ENCODE measurements at places on chromosomes 2 and 18. TPM values are rescaled to one million over a fixed set of nuclear protein-coding genes. Genes with fewer than 3 reads are reported as not detected.

DNA sequence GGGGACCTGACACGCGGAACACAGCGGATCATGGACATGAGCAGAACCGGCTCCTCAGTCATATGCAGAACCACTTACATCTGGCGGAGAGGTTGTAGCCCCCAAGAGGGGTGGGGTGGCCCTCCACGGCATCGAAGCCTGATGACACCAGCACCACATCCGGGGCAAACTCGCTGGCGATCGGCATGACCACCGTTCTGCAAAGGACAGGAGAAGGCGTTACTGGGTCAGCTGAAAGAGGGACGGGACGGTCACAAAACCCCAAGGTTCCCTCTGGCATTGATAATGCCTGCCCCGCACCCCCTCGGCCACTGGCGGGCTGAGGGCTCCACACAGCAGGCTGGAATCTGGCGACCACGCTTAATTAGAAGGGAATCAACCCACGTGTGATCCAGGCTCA, 220.5 kb downstream of the TWIST2 start:
- DNase-seq, result no peak

Gene C18orf54
- polyA plus RNA-seq, result 10.2 TPM

GRCh38 chr2:129761569-129762021, 217.9 kb upstream of the RAB6C start:
- DNase-seq, result no peak

Gene IL36G
- polyA plus RNA-seq, result not detected

GRCh38 chr2:237955640-237956401, 11.0 kb upstream of the UBE2F start:
- no peak for DNase-seq

DNA sequence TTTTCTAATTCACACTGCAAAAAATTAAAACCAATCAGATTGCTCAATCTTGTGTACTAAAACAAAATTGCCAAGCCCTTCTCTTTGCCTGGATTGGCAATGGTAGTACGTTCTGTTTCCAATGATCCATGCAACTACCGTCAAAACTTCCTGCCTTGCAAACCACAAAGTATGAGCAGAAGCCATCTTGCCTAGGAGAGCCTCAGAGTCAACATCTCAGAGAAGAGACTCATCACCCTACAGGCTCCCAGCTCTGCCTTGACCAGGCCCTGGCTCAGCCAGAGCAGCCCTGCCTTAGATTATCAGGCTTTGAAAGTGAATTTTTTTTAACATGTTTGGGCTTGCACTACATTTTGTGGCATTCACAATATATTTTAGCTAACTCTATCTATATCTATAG, 574.1 kb downstream of the SATB2 start:
- DNase-seq, result no peak

GRCh38 chr2:78355967-78356366, 669.5 kb upstream of the REG3G start:
- DNase-seq, result no peak

DNA sequence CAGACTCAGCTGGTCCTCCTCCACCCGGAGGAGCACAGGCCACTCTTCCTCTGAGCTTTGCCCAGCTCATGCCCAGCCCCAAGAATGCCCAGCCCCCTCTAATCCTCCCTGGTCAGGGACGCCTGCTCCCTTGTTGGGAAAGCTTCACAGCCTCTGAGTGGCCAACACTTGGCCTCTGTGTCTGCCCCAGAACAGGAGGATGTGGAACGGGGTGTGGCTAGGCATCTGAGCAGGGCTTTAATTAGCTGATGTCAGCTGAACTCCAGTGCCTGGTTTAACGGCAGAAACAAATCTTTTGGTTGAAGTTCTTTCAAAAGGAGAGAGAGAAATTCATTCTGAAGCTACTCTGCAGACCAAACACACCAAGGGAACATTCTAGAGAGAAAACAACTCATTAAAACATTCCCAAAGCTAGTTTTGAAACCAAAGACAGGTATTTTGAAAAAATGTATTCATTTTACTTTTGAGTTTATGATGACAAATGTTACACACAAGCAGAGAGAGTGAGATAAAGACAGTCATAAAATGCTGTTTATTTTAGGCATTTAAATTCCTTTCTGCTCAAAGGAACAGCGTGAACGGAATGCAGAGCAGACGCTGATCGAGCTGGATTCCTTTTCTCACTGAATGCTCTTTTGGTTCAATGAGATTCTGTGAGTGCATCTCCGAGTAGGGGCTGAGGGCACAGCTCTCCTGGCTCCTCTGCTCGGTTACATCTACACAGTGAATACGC, 63.8 kb downstream of the RTP5 start:
- DNase-seq, result no peak
